ENCODE measurements at places on chromosomes 5 and 9.

GRCh38 chr5:144219869-144220268 is 49.2 kb downstream of the KCTD16 start:
- no peak for DNase-seq

GRCh38 chr9:4050916-4051315 is 249.0 kb downstream of the GLIS3 start:
- no peak for DNase-seq

DNA sequence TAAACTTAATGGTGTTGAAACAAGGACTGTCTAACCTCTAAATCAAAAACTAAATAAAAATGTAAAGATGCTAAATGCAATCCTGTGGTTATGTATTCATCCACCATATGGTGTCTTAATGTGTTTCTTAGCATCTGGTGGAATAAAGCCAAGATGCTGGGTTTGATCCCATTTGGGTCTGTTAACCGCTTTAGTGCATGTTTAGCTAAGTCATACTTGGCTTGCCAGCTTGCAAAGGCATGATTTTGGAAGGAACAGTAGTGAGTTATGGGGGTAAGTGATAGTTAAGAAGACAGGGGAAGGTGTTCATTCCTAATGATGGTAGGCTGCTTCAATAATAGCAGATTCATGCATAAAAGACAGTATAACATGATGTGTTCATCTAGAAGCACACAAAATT is 139.0 kb upstream of the SLC27A6 start:
- DNase-seq = no peak

- DNase-seq = no peak
Measured at GRCh38 chr9:135126451-135127187, 39.2 kb downstream of the OLFM1 start.

GRCh38 chr5:175694371-175695160 is 36.7 kb downstream of the HRH2 start:
- DNase-seq = no peak

DNA sequence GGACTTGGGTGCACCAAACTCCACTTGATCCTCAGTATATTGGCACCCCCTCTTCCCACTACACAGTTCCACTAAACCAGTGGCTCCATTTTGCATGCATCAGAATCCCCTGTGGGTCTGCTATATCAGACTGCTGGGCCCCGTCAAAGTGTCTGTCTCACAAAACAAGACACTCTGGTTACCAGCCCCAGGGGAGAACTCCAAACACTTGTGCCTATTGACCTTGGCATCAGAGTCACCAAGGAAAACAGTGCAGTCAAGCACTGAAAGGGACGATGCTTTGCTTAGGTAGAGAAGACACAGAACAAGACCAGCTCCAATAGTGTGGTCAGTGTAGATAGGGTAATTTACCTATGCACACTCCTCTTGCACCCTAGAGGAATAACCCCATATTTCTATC is 205.8 kb upstream of the RAI14 start:
- no peak for DNase-seq

GRCh38 chr9:95826183-95826838 is 49.2 kb upstream of the ERCC6L2 start:
- no peak for DNase-seq

DNA sequence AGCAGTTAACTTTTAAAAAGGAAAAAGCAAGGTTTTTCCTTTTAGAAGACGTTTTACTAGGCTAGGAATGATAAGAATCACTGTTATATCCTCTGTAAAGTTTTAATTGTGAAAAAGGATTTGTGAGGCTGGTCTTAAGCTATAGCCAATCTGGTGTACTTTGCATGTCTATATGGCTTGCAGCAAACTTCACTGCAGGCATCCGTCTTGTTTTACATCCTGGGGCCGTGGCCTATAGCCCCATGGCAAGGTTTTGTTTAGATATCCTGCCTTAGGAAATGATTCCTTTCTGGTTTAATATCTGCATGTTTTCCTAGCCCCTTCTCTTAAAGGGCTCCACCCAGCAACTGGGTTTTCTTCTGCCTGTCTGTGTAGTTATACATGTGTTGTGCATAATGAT is 272.8 kb downstream of the ICE1 start:
- no peak for DNase-seq

- no peak for DNase-seq
Measured at GRCh38 chr9:133632806-133633680, 3.1 kb upstream of the DBH start.

DNA sequence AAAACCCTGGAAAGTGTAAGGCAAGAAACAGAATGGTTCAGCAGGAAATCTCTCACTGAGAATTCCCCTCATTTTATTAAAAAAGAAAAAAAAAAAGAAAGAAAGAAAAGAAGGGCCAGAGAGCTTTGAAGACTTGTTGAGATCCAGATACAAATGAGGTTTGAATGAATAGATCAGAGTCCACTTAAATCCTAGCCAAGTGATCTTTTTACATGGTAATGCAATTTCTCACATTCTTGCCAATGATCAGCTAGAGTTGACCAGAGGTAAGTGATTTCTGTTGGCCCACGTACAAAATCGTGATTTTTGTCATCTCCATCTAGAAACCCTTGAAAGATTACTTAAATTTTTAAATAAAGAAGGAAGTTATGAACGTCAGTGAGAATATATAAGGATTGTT is 261.5 kb upstream of the PCSK5 start:
- DNase-seq = no peak

GRCh38 chr5:132679166-132679565 is 5.4 kb downstream of the IL4 start:
- no peak for DNase-seq

All from CD4-positive, alpha-beta T cell treated with Interferon gamma for 1 hour (primary cell).